ENCODE measurements at places on chromosomes 3 and 15.

DNA sequence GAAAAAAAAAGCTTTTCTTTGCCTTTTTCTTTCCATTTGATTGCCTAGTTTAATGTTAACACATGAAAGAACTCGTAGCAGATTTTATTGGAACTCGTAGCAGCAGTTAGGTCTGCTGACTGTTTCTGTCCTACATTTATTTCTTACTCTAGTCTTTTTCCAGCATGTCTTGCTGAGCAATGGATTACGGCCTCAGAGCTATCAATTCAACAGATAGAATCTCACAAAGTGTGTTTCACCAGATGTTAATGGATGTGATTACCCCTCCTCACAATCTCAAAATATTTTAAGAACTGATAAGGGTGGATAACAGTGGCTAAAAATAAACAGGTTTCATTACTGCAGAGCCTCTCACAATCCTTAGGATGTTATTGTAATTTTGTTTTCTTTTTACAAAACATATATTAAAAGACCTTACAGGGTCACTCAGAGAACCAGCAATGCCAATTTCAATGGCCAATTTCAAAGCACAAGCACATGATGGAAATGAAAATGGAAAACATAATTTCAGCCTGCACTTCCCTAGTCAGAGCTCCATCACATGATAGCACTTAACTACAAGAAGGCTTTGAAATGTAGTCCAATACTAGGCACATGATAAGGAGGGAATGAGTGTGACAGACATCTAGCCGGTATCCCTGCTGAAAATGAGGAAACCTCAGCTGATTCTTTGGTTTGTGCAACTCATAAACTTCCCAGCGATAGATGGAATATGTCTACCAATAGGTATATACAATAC lies 838.1 kb upstream of the SEMA6D start:
- DNase-seq = no peak

DNA sequence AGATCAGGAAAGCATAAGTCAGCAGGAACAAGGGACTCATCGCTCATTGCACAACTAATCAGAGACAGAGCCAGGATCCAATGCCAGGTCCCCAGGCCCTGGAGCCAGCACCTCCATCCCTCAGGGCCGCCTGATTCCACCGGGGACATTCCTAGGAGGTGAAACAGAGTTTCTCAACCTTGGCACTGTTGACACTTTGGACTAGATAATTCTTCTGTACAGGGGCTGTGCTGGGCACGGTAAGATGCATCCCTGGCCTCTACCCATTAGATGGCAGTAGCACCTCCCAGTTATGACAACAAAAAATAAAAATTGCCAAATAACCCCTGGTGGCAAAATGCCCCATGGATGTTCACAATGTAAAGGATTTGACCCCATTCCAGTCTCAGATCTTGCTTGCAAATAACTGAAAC lies 127.7 kb downstream of the MTHFS start:
- DNase-seq = no peak

DNA sequence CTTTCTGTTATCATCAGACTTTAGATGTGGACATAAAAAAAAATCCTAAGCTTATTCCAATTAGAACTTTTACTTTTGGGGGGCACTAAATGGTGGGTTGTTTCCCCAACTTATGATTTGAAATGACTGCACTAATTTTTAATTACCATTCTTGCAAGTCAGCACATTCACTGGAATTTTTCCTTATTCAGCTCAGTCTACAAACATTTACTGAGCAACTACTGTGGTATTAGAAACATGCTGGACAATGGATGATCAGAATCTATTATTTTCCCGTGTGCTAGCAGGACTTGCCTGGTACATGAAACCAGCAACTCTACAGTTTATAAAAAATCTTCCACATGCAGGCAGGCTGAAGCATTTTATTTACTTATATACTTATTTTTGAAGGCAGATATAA lies 273.6 kb downstream of the FOXP1 start:
- DNase-seq = no peak

DNA sequence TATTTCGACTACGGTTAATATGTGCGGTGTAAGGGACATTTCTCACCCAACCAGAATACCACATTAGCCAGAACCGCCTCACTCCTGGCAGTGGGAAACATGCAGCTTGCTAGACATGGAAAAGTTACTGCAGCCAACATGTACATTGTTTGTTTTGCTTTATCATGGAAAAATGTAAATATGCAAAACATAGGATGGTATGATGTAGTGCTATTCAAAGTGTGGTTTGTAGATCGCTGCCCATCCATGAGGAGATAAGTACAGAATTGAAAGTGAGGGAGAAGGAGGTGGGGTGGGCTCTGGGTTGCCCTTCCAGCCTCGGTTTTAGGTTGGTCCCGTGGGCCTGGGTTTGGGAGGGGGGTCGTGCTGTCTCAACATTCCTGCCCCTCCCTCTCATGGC lies 42.5 kb upstream of the SPESP1 start:
- no peak for DNase-seq

GRCh38 chr3:115633467-115633866 lies 10.2 kb downstream of the GAP43 start:
- no peak for DNase-seq

DNA sequence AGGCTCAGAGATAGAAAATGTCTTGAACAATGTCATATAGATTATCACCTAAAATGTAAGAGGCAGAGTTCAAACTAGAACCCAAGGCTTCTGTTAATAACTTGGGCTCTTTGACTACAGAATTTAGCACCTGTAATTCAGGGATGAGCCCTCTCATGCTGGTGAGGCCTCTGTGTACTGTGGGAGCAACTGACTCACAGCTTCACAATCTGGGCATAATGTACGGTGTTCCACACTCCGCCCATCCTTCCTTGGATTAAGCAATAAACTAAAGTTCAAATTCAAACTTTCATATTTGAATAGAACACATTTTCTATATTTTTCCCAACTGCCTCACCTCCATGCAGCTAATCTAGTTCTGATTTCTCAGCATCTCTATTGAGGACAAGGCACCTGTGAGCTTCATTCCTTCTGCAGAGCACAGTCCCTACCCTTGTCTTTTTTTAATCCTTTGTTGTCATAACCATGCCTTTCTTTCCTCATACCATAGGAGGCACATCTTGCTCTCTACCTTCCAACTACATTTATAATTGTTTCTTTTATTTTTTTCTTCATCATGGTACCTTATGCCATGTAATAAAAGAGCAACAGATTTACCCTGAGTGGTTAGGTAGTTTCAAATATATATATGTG lies 392.1 kb downstream of the NLGN1 start:
- DNase-seq = no peak
